ENCODE measurements at places on chromosomes 2 and 18.
A peak's percentile ranks its signal among the peaks of the same experiment; 100 is the strongest.

DNA sequence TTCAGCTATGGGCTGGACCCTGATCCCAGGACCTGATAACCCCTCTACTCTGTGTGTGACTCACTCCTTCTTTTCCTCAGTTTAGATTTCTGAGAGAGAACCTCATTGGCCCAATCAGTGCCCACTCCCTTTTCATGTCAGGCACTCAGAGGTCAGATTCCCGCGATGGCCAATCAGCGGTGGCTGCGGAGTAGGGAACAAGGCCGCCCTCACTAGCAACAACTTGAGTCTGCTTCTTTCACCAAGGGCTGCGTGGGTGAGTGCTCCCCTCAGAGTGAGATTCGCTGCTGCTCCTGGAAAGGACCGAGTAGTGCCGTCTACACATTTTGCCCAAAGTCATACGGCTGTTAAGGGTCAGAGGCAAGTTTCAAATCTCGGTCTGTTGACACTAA lies 34.7 kb downstream of the NPPC start:
- DNase-seq = no peak

- DNase-seq = no peak
Measured at GRCh38 chr2:73414696-73415095, 29.1 kb downstream of the ALMS1 start.

DNA sequence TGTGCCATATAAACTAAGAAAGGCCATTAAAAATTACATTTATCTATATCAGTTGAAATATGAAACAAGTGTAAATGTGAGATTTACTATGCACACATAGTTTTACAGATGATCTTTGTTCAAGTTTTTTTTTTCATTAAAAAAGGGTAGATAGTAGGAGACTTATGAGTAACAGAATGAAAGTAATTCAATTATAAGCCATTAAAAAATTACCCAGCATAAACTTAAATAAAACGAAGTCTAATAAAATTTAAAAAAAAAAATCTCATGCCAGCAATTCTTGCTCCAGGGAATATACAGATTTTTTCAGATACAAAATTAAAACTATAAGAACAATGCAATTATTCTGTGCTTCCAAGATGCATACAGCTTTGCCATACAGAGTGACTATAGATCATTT lies 118.3 kb upstream of the RNU4ATAC start:
- DNase-seq = no peak

- no peak for DNase-seq
Measured at GRCh38 chr18:51088410-51088809, 58.4 kb downstream of the SMAD4 start.

DNA sequence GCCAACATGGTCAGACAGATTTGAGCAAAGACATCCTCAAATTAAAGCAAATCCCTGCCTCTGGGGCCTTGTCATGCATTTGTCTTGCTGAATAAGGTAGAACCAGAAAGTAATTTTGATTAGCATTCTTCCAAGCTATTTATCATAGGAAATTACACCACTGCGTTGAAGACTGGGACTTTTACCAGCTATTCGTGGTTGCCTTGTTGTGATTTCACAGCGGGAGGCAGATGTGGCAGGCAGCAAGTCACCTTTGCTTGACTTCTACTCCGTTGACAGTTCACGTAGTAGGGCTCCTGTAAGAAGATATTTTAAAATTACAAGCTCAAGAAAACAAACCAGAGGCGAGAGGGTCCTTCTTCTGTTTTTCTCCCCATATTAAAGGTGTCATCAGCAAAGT lies 80.6 kb downstream of the EN1 start:
- DNase-seq = no peak

- no peak for DNase-seq
Measured at GRCh38 chr18:12803069-12803936, 80.7 kb downstream of the PTPN2 start.

GRCh38 chr2:74975016-74975415 lies 16.6 kb downstream of the POLE4 start:
- no peak for DNase-seq

GRCh38 chr18:63924551-63924950 lies 16.8 kb downstream of the SERPINB10 start:
- DNase-seq = no peak

- DNase-seq = peak; percentile 62
Measured at GRCh38 chr18:62324917-62325805, at the start of gene TNFRSF11A. TNFRSF11A (plus strand) TSS chr18:62325310; CDS start chr18:62325353, 43 bp downstream.

Data from stimulated activated CD8-positive, alpha-beta memory T cell treated with anti-CD3 and anti-CD28 coated beads, Interleukin-15, amount 100 ng/mL, for 48 hours (primary cell).